Naive thymus-derived CD4-positive, alpha-beta T cell (primary cell): ENCODE measurements at places on chromosomes 16 and 17.

DNA sequence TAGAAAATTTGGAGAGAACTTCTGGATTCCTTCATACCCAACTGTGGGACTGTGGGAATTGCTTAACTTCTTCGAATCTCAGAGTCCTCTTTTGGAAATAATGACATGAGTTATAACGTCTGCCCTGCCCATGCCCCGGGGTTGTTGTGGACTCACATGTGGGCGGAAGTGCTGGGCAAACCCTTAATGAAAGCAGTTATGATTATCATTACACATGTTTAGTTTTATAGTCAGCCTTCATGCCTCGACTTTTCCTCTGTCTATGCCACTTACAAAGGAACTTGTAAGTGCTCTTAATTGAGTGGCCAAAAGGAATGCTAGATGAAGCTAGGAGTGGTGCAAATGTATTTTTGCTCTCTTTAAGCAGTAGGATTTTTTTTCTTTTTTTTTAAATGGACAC is 3.9 kb downstream of the KRT27 start:
- DNase-seq: no peak

DNA sequence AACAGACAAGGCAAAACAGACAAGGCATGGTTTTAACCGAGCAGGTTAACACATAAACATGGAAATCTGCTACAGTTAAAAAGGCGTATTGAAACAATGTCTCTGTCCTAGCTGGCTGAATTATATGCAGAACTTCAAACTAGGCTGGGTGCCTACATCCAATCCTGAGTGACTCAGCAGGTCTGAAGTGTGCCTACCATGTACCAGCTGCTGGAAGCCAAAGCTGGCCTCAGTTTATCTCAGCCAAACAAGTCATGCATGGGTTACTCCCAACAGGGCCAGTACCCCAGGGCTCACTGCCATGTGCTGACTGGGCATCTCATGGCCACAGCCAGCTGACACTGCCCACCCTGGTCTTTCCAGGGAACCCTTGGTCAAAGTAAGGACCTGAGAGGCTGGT is 4.0 kb downstream of the C1QBP start:
- DNase-seq: no peak

GRCh38 chr17:79202480-79202879 is 127.9 kb downstream of the ENGASE start:
- DNase-seq: no peak

DNA sequence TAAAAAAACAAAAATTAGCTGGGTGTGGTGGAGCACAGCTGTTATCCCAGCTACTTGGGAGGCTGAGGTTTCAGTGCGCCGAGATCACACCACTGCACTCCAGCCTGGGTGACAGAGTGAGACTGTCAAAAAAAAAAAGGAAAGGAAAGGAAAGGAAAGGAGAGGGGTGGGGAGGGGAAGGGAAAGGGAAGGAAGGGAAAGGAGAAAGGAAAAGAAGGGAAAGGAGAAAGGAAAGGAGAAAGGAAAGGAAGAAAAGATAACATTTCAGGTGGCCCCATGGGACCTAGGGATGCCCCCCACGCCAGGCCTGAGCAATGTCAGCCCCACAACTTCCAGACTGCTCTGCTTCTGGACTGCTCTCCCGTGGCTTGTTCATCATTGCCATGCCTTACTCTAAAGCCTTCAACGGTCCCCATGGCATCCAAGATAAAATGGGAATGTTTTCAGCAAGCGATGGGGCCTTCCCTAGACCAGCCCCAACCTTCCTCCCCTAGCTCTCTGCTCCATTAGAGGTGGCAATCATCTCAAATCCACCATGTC is 36.8 kb downstream of the DDX19A start:
- DNase-seq: no peak

GRCh38 chr17:72614871-72615626 is 477.4 kb downstream of the SLC39A11 start:
- no peak for DNase-seq

GRCh38 chr17:83031321-83031945 is 48.0 kb upstream of the METRNL start:
- no peak for DNase-seq

DNA sequence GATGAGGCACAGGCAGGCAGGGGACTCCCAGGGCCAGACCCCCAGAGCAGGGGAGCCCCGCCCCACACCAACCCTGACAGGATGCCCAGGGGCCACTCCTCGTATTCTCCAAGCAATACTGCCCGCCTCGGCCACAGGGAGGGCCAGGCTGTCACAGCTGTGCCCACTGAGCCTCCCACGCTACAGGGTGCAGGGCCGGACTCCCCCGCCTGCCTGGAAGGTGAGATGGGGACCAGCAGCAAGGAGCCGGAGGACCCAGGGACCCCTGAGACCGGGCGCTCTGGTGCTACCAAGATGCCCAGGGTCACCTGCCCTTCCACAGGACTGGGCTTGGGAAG is 18.8 kb upstream of the ZFPM1 start:
- no peak for DNase-seq

GRCh38 chr16:203246-203645 is 23.0 kb downstream of the HBQ1 start:
- DNase-seq: no peak

GRCh38 chr17:61562287-61562686 is 28.7 kb downstream of the NACA2 start:
- no peak for DNase-seq

DNA sequence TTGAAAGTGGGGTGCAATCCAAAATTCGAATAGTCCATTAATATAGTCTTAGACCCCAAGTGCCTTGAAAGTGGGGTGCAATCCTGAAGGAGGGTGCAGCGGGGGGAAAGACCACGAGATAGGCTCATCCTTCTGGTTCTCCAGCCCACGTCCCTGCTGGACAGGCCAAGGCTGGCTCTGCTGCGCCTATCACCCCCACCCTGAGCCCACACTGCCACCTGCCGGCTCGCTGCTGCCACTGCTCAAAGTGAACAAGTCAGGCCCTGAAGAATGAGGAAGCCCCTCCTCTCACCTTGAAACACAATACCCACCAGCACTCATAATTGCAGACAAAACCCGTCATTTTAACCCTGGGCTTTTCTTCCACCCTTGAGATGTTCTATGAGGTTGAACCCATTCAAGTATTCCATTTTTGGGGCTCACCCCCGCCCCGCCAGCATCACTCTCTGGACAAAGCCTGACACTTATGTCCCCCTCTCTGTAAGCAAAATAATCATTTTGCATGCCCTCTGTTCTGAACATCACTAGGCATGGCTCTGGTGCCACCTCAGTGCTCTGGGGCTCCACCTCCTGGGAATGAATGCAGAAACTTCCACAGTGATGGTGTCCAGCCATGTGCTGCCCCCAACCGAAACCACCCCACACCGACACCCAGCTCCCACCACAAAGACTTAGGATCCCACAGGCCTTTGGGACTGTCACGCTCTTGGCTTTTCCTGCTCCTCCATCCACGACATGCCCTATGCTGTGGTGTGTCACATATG is 56.8 kb downstream of the BEAN1 start:
- DNase-seq: peak; percentile 79

GRCh38 chr16:67428146-67428731 is 2.7 kb upstream of the HSD11B2 start:
- DNase-seq: peak; percentile 46

- DNase-seq: no peak
Measured at GRCh38 chr16:47664653-47665325, 203.7 kb downstream of the PHKB start.

GRCh38 chr17:76531486-76532038 is 5.9 kb downstream of the CYGB start:
- DNase-seq: no peak

DNA sequence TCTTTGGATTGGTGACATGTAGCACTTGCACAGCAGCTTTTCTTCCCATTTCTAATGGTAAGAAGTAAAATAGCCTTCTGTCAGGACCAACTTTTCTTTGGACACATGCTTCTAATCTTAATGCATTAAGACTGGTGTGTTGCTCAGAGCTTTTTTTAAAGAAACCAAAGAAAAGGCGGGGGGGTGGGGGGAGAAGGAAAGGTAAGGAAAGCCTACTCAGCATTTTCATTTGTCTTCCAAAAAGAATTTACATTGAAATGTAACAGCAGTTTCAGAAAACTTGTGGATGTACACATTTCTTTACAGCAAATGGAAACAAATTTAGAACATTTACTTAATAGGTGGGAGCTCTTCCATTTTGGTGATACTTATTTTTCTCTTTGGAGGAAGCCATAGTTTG is 49.6 kb downstream of the NLK start:
- DNase-seq: no peak

GRCh38 chr17:1890758-1891450 is 61.1 kb downstream of the RPA1 start:
- DNase-seq: no peak

DNA sequence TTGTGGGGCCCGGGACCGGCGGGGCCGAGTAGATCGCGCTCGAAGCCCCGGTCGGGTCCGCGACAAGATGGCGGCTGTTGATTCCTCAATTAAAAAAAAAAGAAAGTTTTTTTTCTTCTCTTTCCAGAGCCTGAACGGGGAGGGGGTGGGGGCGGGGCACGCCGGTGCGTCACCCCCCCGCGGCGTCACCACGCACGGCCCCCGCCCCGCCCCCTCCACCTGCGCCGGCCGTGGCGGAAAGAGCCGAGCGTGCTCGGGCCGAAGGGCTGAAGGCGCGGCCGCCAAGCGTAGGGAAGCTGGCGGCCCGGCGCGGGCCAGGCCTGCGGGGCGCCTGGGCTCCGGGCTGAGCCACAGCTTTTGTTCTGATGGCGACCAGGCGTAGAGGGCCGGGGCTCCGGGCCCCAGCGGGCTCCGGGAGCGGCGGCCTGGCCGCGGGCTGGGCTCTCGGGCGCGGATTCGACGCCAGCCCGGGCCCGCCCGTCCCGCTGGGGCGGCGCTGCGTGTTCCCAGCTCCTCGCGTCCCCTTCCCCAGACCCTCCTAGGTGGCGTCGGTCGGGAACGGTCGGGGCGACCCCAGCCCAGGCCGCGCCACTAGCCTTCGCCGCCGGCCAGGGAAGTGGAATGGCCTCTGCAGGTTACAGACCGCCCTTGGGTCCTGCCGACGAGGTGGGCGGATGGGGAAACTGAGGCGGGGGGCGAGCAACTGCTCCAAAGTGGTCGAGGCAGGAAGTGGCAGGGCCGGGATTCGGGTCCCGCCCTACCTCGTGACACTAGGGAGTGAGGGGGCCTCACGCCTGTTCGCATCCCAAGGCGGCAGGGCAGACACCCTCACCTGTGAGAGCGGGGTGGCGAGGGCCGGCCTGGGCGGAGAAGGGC is at the start of gene CREBBP:
TSS of gene CREBBP (minus strand) at position 91 of the 876 bp plus-strand sequence. CDS start 797 bp downstream, outside the sequence.
- DNase-seq: peak; percentile 79

DNA sequence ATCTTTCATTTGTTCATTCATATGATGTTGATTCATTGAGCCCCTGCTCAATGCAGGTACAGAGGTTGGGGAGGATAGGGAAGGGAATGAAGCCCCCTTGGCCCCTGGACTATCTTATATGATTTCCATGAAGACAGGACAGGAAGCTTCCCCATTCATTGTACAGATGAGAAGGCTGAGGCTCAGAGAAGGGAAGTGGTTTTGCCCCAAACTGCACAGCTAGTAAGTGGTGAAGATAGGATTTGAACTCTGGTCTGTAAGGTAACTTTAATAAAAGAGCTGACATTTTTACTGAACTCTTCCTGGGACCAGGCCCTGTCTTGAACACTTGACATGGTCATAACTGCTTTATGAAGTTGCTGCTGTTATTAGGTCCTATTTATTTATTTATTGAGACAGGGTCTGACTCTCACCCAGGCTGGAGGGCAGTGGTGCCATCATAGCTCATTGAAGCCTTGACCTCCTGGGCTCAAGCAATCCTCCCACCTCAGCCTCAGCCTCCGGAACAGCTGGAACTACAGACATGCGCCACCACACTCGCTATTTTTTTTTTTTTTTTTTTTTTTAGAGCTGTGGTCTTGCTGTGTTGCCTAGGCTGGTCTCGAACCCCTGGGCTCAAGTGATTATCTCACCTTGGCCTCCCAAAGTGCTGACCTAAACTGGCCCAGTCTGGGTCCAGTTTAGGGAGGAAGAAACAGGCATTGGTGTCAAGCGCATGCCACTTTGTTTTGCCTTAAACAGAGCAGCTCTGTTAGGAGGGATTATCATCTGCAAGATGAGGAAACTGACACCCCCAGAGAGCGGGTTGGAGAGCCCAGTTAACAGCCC is 5.0 kb downstream of the CTF1 start:
- no peak for DNase-seq

- DNase-seq: no peak
Measured at GRCh38 chr16:29912087-29912486, 11.8 kb downstream of the ASPHD1 start.

DNA sequence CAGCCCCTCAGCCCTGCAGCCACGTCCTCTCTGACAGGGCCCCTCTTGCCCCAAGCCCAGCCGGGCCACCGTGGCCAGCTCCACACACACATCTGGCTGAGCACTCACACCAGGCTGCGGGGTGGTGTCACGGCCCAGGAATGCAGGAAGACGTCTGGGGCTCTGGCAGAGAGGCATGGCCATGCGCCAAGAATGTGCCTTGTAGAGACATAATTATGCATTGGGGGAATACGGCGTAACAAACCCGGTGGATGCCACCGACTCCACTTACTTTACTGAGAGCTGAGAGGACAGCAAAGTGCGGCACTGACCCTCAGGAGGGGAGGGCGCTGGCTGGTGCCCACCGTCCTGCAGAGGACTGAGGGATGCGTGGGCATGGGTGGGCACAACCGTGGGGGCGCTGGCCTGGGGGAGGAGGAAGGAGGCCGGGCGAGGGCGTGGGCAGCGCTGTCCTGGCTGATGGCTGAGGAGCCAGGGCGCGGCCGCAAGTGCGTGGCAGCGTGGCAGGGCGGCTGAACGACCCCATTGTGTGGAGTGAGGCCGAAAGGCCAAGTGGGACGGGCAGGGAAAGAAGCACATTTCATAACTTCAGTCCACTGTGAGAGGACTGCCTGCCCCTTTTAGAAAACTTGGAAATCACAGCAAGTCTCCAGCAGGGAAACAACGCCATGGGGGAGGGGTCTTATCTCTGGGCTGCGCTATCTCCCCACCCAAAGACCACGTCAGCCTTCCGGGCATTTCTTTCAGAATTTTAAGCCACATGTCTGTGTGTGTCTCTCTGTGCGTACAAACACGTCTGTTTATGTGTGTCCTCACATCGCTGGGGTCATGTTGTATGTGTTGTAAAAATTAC is 30.6 kb downstream of the METRNL start:
- no peak for DNase-seq

GRCh38 chr17:40598619-40599467 is 33.6 kb upstream of the CCR7 start:
- DNase-seq: peak; percentile 76

DNA sequence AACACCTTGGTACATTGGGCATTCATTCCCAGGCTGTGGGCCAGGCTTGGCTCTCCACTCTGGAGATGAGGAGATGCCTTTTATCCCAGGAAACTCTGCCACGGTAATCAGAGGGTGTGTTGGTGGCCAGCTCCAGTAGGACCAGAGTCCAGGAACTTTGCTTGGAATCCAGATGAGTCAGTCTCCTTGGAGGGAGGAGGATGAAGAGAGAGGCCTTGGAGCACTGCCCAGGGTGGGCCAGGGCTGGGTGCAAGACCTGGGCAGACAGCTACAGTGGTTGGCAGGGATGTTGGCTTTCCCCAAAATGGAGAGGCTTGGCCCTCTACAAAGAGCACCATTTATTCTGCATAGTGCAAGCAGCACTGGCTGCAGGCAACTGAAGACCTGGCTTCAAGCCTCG is 209.0 kb downstream of the RGS9 start:
- no peak for DNase-seq
